ENCODE measurements at places on chromosomes 11 and 22.

GRCh38 chr22:27749597-27750225 is 51.8 kb downstream of the MN1 start:
- DNase-seq: no peak

- DNase-seq: no peak
Measured at GRCh38 chr11:112523477-112523876, 262.8 kb upstream of the PLET1 start.

GRCh38 chr11:73047773-73048371 is 94.2 kb downstream of the FCHSD2 start:
- DNase-seq: no peak

- no peak for DNase-seq
Measured at GRCh38 chr11:73217131-73217809, 811 bp upstream of the P2RY2 start.

GRCh38 chr11:78310500-78310909 is 107.1 kb downstream of the GAB2 start:
- no peak for DNase-seq

DNA sequence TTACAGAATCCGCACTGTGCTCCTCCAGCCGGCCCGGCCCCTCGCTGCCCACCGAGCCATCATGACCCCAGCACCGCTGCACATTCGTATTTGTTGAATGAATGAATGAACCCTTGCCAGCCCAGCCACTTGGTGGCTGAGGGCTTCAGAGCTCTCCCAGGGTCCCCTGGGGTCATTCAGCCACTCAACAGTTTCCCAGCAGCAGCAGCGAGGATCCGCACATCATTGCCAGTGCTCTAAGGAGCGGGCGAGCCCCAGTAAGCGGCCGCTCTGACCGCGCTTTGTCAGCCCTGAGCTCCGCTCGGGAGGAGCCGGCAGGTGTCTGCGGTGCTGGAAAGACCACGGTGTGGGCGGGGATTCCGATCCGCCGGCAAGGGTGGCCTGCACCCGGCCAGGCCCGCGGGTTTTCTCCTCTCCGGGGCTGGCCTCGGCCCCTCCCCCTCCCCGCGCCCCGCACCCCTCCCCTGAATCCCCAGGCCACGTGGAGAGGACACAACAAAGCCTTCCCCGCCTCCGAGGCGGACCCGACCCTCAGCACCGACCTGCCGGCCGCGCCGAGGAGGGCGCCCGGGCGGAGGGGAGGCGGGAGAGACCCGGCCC is 563 bp downstream of the BID start:
- peak; percentile 74 for DNase-seq

- no peak for DNase-seq
Measured at GRCh38 chr22:47056361-47056760, 293.9 kb downstream of the TBC1D22A start.

DNA sequence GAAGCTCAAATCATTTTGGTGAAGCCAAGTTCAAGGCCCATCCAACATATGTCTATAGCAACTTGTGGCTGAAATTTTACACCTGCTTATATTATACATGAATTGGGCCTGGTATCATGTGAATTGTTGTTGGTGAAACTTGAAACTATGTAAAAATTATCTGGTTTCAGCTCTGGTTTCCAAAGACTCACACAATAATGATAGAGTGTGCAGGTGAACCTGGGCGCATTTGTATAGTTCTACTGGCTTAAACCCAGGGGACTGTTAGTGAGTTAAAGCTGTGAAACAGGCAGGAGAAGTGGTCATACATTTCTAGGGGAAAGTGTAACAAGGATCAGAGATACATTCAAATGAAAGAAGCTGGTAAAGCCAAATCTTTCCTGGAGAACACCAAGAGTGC is 627.3 kb downstream of the METTL15 start:
- DNase-seq: no peak

DNA sequence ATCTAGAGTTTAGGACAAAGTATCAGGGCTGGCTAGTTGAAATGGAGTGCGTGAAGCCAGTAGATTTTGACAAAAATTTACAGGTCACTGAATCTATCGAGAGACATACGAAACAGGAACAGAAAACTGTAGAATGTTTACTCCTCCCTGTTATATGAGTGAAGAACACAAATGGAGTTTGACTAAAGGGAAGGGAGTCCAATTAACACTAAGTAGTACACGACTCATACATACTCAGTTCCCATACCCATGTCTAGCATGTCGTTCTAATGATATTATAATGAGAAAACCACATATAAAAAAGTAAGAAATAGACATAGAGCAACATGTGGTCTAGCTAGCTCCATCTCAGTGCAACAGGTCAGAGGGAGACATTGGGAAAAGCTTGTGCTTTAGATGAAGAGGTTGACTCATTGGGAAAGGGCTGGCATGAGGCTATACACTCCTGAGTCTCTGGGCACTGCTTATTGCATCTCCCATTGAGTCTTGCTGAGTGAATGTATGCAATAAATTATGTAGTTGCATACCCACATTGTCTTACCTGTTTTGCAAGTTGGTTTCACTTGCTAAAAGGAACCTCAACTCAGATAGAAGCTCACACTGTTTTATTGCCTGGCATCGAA is 43.5 kb downstream of the CD44 start:
- no peak for DNase-seq

DNA sequence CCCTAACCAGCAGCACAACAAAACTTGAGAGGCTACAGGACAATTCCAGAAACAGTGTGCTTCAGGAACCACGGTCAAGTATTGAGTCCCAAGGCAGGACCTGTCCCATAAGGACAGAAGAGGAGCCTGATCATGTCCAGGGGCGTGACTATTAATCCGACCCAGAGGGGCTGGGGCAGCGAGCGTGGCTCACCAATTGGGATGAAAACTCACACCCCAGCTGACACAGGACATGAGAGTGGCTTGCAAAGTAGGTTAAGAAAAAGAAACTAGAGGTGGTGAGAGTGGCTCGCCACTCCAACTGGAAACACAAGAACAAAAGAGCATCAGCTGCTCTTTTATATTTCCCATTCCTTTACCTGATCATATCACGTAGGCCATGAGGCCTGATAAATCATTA is 16.0 kb upstream of the FEZ1 start:
- no peak for DNase-seq

GRCh38 chr11:124920870-124921609 is 2.0 kb downstream of the HEPN1 start:
- no peak for DNase-seq

DNA sequence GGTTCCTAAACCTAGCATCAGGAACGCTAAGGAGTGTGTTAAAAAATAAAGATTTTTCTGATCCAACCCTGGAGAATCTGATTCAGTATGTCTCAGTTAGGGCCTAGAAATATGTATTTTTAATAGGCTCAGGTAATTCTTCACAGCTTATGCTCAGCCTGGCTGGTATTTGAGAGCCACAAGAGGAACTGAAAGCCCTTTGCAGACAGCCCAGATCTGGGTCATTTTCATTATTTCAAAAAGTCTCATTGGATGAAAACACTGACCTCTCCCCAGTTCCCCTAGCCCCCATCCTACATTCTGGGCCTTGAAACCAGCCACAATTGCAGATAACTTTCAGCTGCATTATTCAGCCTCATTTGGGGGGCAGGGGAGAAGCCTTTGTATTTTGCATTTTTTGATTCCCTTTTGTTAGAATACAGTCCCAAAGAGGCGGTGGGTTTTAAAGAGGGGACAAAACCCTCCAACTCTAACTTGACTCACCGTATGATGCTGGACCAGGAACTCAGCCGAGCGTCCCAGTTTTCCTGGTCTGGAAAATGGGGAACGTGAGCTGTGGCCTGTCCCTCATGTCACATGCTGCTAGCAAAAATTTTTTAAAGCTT is 66.0 kb upstream of the LARGE1 start:
- DNase-seq: no peak

GRCh38 chr11:32312865-32313403 is 122.4 kb downstream of the WT1 start:
- DNase-seq: peak; percentile 10

GRCh38 chr11:88604260-88604659 is 266.7 kb upstream of the CTSC start:
- DNase-seq: no peak

GRCh38 chr11:67356864-67357561 is 3.7 kb upstream of the POLD4 start:
- DNase-seq: peak; percentile 48

DNA sequence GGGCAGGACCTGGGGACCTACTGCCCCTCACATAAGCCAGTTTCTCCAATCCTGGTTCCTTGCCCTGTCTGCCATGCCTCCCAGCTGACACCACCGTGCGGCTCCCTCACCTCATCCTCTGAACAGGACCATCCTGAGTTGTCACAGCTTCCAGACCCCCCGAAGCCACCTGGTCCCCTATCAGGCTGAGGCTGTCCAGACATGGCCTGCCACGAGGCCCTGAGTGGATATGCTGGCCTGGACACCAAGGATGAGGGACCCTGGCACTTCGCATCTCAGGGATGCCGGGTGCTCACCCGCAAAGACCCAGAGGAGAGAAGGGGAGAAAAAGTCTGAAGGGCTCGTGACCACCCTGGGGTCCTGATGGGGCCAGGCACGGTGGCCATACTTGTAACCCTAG is 15.8 kb upstream of the CCDC188 start:
- DNase-seq: no peak

GRCh38 chr11:68117853-68118470 is 3.2 kb downstream of the CHKA start:
- no peak for DNase-seq

- no peak for DNase-seq
Measured at GRCh38 chr11:72009156-72009555, 10.4 kb downstream of the IL18BP start.

GRCh38 chr11:116882386-116882785 is 45.0 kb upstream of the APOA1 start:
- DNase-seq: no peak

GRCh38 chr22:31561238-31561887 is 65.0 kb downstream of the SFI1 start:
- peak; percentile 70 for DNase-seq

DNA sequence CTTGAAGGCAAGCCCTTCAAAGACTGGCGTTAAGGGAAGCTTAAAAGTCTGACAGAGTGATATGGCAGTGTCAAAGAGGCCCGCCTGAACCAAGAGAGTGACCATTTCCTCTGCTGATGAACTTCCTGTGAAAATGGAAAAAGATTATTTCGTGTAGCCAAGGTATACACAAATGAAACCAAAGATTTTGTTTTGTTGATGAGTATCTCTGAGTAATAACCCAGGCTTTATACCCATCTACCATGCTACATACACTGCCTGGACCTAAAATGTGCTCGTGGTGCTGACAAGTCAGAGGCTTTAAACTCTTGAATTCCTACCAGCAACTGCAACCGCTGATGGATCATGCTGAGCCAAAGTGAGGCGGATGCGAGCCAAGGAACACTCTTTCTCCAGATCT is 21.0 kb upstream of the FNBP4 start:
- no peak for DNase-seq

GRCh38 chr22:35961480-35962295 is 66.9 kb downstream of the RBFOX2 start:
- no peak for DNase-seq

DNA sequence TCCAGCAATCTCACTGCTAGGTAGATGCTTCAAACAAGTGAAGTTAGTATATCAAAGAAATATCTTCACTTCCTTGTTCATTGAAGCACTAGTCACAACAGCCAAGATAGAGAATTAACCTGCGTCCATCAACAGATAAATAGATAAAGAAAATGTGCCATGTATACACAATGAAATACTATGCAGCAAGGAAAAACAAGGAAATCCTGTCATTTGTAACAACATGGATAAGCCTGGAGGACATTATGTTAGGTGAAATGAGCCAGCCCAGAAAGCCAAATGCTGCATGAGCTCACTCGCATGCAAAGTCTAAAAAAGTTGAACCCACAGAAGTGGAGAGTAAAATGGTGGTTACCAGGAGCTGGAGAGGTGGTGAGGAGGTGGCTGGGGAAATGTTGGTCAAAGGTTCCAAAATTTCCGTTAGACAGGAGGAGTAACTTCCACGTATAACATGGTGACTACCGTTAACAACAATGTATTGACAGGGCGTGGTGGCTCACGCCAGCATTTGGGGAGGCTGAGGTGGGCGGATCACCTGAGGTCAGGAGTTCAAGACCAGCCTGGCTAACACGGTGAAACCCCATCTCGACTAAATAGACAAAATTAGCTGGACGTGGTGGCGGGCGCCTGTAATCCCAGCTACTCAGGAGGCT is 23.6 kb upstream of the CARS1 start:
- DNase-seq: no peak

GRCh38 chr11:67351275-67352005 is 1.9 kb downstream of the POLD4 start:
- DNase-seq: peak; percentile 69

DNA sequence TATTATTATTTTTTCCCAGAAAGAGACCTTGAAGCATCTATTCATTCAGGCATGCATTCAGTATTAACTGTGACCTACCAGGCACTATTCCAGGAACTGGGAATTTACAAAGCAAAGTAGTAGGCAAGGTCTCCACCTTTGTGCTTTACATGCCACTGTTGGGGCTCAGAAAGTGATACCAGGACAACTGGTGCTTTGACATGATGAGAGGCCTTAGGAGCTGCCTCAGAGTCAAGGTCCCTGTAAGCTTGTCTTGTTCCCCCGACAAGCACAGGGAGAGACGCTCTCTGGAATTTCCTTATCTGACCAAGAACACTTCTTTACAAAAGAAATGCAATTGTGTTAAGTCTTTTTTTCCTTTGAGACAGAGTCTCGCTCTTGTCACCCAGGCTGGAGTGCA is 2.3 kb upstream of the HMOX1 start:
- DNase-seq: no peak

DNA sequence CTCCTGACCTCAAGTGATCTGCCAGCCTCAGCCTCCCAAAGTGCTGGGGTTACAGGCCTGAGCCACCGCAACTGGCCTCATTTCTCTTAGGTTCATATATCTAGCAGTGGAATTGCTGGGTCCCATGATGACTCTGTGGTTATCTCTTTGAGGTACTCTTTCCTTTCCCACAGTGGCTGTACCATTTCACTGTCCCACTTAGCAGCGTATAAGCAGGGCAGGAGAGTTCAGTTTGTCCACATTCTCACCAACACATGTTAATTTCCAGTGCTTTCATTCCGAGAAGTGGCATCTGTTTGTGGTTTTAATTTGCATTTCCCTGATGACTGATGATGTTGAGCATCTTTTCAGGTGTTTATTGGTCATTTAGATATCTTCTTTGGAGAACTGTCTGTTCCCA is 16.4 kb downstream of the PRR5 start:
- no peak for DNase-seq

DNA sequence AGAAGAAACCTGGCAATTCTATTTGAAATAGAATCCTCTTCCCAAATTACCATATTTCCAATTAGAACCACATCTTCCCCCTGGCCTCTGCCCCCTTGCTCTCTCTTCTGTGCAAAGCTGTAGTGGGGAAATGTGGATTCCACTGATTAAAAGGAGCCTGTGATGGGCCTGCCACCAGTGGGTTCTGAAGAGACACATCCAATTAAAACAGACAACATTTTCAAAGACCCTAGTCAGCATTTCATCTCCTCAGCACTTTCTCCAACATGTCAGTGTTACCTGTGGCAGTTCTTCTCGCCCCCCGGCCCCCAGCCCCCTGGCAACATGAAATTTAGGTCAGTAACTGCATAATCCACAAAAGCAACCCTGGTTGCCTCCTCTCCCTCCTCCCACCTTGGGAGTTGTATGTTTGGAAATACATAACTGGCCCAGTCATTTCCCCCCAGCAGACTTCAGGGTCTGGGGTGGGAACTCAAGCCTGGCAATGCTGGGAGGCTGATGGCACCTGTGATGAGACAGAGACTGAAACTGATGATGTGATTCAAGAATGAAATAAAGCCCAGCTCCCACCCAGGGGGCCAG is 99.9 kb upstream of the AMOTL1 start:
- no peak for DNase-seq

All from NCI-H1436 (cell line).